ENCODE measurements at places on chromosomes 2 and 18. TPM values are rescaled to one million over a fixed set of nuclear protein-coding genes. Genes with fewer than 3 reads are reported as not detected.

FAP gene
- total RNA-seq: 0.58 TPM

CNGA3 gene
- not detected for total RNA-seq

KDM3A gene
- total RNA-seq: 12.9 TPM

B3GNT7 gene
- total RNA-seq: 1.6 TPM

ACVR1C gene
- total RNA-seq: 2.2 TPM

MYO1B gene
- total RNA-seq: 195 TPM

ALKAL2 gene
- total RNA-seq: 2.5 TPM

MROH2A gene
- 6.6 TPM for total RNA-seq

PLEKHA3 gene
- 13.3 TPM for total RNA-seq

UGT1A5 gene
- 4.6 TPM for total RNA-seq

DNA sequence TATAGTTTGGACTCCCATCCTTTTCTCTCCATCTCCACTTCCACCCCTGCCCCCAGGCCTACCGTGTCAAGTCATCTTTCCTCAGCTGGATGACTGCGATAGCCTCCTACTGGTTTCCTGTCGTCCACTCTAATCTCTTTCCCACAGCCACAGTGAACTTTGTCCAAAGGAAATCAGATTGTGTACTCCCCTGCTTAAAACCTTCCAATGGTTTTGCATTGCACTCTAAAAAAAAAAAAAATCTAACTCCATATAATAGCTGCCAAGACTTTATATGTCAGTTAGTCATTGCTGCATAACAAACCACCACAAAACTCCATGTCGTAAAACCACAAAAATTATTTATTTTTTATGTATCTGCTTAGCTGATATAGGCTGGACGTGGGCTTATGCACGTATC, 160.2 kb upstream of the CCDC68 start:
- no peak for DNase-seq

- DNase-seq: no peak
Measured at GRCh38 chr2:218093879-218094278, 24.8 kb downstream of the RUFY4 start.

GRCh38 chr2:119005051-119005450, 63.1 kb downstream of the MARCO start:
- peak; percentile 18 for DNase-seq

DNA sequence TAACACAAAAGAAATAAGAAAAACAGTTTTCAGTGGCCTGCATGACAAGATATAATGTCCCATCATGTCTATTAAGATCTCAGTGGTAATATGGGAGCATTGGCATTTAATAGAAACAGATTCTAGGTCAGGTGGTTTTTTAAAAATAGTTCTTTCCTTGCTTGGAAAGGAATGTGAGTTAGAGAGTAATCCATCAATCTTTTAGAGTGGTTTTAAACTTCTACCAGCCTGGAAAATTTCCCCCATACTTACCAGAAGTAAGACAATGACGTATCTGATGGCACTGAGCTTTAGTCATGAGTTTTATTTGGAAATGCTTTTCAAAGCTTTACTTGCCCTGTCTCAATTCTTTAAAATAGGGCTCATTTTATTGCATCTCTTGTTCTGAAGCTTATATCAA, 441.7 kb upstream of the SMIM21 start:
- DNase-seq: no peak

DNA sequence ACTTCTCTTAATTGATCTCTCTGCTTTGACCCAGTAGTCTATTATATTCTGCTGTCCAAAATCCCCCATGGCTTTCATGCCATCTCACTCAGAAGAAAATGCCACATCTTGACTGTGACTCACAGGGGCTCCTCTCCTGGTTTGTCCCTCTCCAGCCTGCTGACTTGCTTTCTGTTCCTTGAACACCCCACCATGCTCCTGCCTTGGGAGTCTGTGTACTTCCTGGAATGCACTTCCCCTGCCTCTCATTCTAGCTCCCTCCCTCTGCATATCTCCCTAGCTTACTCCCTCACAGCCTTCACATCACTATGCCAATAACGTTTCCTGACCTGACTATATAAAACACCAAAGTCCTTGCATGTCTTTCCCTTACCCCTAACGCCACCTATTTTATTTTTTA, 167.2 kb downstream of the TRIB2 start:
- no peak for DNase-seq

DNA sequence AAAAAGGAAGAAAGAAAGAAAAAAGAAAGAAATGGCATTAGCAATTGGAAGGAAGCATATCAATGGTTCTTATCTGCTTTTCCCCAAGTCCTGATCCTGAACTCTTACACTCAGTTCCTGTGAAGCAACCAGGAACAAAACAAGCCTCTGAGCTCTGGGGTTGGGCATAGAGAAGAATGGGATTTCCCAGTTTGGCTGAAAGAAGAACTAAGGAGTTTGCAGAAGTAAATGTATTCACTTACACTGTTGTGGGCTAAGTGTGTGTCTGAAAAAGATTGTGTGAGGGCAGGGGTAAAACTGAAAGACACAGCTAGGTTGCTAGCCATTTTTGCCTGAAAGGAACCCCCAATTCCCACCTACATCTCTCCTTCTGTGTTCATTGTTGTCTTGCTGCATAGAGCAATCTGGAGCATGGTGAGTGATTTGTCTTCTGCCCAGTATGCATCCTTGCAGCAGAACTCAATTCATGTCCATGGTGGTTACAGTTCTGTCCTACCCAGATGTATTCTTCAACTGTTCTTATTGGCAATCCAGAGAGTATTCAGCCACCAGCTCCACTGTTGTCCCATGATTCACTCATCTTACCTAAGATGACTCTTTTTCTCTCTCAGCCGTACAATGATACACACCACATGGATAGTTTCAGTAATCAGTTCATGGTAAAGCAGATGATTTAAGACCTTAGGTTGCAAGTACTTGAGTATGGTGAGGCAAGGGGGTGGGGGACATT, 348.7 kb downstream of the ARHGAP15 start:
- no peak for DNase-seq

DNA sequence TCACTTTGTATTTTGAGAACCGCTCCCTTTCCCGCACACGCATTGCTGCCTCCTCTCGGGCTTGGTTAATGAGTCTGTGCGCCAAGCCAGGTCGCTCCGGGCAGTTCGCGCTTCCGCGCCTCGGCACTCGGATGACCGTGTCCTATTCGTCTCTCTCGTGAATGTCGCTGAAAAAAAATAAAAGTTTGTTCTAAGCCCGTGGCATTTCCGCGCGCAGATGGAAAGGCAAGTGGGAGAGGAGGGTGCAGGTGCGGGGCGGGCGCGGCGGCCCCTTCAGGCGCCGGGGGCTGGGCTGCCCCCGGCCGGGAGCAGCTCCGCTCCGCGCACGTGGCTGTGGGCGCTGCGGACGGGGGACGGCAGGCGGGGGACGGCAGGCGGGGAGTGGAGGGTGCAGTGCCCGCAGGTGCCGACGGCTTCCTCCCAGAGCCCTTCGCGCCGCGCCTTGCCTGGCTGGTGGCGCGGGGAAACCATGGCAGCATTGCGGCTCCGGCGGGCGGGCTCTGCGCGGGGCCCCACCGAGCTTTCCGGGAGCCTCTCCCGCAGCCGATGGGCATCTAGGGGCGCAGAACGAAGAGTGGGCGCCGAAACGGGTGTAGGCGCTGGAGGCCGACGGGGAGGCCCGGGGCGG, 159.6 kb upstream of the SIX2 start:
- DNase-seq: no peak

DNA sequence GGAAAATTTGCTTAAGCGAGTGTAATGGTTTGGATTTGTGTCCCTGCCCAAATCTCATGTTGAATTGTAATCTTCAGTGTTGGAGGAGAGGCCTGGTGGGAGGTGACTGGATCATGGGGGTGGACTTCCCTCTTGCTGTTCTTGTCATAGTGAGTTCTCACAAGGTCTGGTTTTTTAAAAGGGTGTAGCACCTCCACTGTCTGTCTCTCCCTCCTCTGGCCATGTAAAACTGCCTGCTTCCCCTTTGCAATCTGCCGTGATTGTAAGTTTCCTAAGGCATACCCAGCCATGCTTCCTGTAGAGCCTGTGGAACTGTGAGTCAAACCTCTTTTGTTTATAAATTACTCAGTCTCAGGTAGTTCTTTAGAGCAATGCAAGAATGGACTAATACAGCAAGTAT, 6.6 kb downstream of the YIPF4 start:
- no peak for DNase-seq

DNA sequence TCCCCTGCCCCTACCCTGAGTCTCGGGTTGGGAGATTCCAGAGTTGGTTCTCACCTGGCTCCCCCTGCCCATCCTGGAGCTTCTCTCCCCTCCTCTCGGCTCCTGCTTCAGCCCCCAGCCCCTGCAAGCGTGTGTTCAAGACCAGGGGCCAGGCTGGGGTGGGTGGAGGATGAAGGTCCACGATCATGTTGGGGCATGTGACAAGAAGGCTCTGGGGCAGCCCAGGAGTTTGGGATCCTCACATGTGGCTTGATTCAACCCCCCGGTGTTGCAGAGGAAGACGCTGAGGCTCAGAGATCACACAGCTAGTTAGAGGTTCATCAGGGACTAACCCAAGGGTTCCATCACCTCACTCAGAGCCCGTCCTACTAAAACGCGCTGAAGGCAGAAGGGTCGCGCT, 14.2 kb upstream of the TUBB6 start:
- DNase-seq: no peak

GRCh38 chr2:241161646-241162281, 11.5 kb downstream of the PPP1R7 start:
- no peak for DNase-seq

DNA sequence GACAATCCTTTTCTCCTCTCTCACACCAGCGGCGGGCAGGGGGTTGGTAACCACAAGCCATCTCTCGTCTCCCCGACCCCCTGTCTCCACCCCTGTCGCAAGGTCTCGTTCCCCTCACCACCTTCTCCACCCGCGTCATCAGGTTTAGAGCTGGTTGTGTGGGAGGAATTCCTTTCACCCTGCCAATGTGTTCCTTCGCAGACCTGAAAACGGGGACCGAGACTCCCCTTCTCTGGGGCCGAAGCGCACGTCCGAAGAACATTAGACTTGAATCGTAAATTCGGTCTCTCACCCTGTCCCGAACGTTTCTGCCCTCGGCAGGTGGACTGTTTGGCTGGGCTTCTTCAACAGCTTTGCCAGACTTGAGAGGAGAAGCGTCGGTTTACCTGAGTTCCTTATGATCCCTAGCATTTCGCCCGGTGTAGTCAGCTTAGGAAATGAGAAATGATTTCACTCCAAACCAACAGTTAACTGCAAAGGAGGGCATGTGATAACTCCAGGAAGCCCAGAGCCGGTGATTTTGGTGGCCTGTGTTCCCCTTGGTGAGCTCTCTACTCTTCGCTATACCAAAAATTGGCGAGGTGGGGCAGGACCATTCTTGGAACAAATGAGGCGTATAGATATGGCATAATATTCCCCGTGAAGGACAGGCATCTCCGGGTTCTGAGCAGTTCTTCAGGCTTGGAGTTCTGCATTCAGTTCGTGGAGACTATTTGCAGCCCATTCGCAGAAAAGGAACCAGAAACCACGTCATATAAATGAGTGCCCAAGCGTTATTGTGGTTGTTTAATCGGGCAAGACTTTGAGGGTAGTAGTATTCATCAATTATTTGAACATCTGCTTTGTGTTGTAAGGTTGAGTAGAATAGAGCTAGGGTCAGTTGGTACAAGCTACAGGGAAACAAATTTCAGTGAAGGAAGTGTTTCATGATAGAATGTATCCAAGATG, 694 bp downstream of the CFAP36 start:
- peak; percentile 46 for DNase-seq

- no peak for DNase-seq
Measured at GRCh38 chr2:127462461-127462860, 44.2 kb downstream of the PROC start.

DNA sequence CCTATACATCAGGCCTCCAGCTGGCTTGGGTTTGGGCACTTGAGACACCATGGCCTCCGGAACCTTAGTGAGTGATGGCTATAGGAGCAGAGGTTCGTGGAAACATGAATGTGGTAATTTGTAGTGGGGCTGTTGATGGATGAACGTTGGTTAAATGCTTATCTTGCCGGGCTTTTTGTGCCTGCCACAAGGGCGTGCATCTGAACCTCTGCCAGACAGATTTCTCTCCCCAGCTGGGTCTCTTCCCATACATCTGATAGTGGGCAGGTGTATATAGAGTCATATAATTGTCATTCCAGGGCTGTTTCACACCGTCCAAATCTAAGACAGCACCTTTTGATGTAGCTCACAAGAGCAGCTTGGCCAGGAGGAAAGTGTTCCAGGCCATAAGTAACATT, 14.7 kb downstream of the LAMA3 start:
- no peak for DNase-seq

DNA sequence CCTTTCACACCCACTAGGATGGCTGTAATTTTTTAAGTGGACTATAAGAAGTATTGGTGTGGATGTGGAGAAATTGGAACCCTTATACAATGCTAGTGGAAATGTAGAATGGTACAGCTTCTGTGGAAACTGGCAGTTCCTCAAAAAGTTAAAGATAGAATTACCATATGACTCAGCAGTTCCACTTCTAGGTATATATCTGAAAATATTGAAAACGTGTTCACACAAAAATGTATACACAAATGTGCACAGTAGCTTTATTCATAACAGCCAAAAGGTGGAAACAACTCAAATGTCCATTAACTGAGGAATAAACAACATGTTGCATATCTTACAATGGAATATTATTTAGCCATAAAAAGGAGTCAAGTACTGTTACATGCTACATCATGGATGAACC, 17.7 kb downstream of the TANK start:
- no peak for DNase-seq

GRCh38 chr18:32974421-32975162, 201.8 kb upstream of the KLHL14 start:
- no peak for DNase-seq

GRCh38 chr2:55871637-55872036, 51.9 kb downstream of the EFEMP1 start:
- DNase-seq: no peak

- DNase-seq: no peak
Measured at GRCh38 chr2:1528273-1529064, 115.2 kb downstream of the TPO start.

GRCh38 chr2:233240897-233241296, 10.6 kb upstream of the ATG16L1 start:
- DNase-seq: no peak

- DNase-seq: no peak
Measured at GRCh38 chr18:46565256-46565655, 91.8 kb downstream of the LOXHD1 start.

- no peak for DNase-seq
Measured at GRCh38 chr2:186459009-186459408, 27.1 kb upstream of the ZC3H15 start.

- no peak for DNase-seq
Measured at GRCh38 chr2:113198048-113198789, 24.4 kb downstream of the PSD4 start.

DNA sequence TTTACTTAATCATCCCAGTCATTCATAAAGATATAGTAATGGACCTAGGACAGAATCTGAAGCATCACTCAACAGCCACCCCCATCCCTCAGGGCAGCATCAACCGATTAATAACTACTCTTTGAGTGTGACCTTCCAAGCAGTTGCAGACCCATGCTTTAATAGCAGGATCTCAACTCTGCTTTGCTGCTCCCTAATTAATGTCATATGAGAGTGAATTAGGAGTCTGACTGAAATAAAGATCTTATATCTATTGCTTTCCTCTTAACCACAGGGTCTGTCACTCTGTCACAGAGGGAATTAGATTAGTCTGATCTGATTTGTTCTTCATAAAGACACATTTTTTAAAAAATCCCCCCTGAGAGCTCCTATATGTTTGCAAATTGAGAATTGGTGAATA, 46.1 kb upstream of the LRP1B start:
- no peak for DNase-seq

Data from left lobe of liver (tissue), 2 donors.